HepG2 (cell line): ENCODE measurements at places on chromosomes 1 and 21.

GRCh38 chr1:91550961-91551360 is 50.3 kb downstream of the CDC7 start:
- DNase-seq: no peak

DNA sequence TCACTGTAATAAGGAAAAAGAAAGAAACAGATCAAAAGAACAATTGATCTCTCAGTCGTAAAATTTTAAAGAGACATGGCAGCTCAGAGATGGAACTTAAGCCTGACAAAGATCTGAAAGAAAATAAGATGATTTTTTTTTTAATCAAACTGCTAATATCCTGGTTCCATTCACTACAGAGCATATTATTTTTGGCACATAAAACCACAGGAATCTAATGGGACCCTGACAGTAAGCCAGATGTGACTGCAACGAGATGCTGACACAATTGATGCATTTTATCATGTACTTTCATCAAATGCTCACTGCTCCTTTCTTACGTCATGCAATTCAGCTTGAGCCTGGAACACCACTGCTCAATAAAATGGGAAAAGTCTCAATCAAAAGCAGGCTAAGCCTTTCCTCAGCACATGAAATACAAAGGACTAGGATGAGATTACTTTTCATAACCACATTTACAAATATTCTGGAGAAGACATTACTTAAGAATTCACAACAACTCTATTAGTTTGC is 16.6 kb downstream of the GPATCH2 start:
- no peak for DNase-seq

GRCh38 chr1:43776043-43776761 is 68.9 kb downstream of the ST3GAL3 start:
- no peak for DNase-seq

DNA sequence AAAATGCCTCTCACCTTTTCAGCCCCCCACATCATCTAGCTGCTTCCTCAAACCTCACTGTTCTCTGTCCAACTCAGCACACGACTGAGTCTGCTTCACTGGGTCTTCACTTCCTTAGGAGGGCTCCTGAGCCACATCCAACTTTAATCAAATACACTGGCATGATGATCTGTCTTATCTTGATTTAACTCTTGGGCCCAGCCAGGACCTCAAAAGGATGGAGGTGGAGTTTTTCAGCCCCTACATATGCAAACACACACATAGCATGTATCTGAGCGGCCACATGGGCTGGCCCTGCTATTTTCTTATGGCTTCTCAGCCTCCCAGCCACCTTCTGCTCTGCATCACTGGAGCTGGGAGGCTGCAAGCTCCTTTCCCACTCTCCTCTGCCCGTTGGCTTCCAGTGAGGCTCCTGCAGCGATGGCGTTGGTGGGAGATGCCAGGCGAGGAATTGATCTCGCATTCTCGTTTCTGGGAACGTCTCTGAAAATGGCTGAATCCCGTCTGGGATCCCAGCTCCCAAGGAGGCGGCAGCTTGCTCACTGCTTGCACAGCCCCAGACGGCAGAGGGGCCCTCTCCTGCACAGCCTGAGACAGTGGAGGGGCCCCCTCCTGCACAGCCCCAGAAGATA is 1.8 kb upstream of the PRXL2B start:
- no peak for DNase-seq

DNA sequence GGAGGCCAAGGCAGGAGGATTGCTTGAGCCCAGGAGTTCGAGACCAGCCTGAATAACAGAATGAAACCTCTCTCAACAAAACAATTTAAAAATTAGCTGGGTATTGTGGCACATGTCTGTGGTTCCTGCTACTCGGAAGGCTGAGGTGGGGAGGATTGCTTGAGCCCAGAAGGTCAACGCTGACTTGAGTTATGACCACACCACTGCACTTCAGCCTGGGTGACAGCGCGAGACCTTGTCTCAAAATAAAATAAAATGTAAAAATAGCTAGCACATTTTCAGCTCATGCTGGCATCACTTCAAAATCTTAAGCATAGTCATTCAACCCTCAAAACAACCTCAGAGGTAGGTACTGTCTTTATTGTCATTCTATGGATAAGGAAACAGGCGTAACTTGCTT is 6.4 kb downstream of the JAK1 start:
- no peak for DNase-seq

DNA sequence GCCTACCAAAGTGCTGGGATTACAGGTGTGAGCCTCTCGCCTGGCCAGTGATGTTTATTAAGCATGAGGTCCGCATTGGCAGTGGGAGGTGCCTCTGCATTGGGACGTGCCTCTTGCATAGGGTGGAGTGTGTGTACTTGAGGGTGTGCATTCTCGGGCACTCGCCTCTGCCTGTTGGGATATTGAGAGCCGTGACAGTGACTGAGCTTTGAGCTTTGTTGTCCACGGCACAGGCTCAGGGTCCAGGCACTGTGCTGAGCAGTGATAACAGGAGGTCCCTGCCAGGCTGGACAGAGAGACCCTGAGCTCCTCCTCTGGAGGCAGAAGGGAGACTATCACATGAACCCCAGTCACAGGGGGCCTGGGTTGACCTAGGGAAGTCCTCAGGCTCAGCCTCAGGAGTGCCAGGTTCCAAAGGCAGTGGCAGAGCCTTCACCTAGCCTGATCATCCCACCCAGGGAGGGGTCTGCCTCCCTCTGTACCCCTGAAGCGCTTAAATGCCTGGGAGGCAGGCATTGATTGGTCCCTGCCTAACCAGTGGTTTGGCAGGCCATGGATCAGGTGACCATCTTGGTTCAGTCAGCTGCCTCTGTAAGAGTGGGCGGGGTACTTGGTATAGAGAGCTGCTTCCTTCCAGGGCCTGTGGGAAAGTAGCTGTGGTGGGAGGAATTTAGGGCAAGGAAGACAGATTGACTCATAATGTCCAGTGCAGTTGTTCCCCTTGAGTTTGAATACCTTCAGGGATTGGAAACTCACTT is 213.8 kb upstream of the TMEM51 start:
- DNase-seq: peak; percentile 82
